ENCODE measurements at places on chromosomes 7 and 10.

- H3K27me3 ChIP-seq = peaks cover 7% of the 10 kb centered on the region
- DNase-seq = peak; percentile 12
- H3K4me1 ChIP-seq = peaks cover 6% of the 10 kb centered on the region
- no peaks in the 10 kb centered on the region for H3K36me3 ChIP-seq
- no peak overlapping the region for H3K27ac ChIP-seq
- no peak overlapping the region for H3K4me3 ChIP-seq
Measured at GRCh38 chr7:55307123-55307916, 57.8 kb upstream of the LANCL2 start.

DNA sequence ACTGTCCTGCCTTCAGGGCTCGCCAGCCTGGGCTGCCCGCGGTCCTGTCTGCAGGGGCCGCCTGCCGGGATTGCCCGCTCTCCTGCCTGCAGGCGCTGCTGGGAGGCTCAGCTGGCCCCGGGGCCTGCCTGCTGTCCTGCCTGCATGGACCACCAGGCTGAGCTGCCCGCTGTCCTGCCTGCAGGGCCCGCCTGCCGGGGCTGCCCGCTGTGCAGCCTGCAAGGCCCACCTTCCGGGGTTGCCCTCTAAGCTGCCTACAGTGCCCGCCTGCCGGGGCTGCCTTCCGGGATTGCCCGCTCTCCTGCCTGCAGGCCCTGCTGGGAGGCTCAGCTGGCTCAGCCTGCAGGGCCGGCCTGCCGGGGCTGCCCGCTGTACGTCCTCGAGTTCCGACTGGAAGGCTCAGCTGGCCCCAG, 164.4 kb downstream of the GLRX3 start:
- H3K36me3 ChIP-seq = no peaks in the 10 kb centered on the region
- no peak overlapping the region for H3K27ac ChIP-seq
- DNase-seq = no peak
- 0 out of 2 replicates have a peak overlapping the region, but pooled peaks have one; percentile 18 for H3K4me3 ChIP-seq
- no peaks in the 10 kb centered on the region for H3K4me1 ChIP-seq
- no peaks in the 10 kb centered on the region for H3K27me3 ChIP-seq

DNA sequence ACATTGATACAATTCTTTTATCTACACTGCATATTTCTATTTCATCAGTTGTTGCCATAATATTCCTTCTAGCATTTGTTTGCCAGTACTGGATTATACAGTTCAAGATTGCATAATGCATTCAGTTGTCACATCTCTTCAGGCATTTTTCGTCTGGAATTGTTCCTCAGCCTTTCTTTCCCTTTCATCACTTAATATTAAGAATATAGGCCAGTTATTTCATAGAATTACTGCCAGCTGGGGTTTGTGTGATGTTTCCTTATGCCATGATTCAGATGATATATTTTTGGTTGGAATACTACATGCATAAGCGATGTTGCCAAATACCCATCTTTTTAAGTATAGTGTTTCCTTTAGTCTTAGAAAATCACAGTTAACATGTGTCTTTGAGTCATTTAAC, 20.8 kb downstream of the KIFBP start:
- 0 out of 2 replicates have a peak, but pooled peaks cover 2% of the 10 kb centered on the region for H3K4me1 ChIP-seq
- DNase-seq = peak; percentile 72
- no peak overlapping the region for H3K27ac ChIP-seq
- H3K36me3 ChIP-seq = peaks cover 29% of the 10 kb centered on the region

DNA sequence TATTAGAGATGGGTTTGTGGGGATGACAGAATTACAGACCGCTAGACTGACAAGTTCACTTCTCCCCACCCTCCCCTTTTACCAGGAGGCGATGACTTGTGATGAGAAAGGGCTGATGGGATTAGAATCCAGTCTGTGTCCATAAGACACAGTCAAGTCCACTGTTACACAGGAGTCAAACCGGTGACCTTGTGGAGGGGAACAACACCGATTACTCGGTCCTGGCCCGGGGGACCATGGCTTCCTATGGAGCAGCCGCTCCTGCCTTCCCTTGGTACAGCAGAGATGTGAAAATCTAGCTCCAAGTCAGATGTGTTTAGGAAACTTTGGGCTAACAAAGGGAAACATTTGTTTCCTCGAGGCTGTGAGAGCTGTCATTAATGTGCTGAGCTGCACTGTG, 105.5 kb downstream of the ACTR3B start:
- H3K4me3 ChIP-seq = no peak overlapping the region
- H3K36me3 ChIP-seq = no peaks in the 10 kb centered on the region
- no peak overlapping the region for H3K27ac ChIP-seq
- H3K27me3 ChIP-seq = no peaks in the 10 kb centered on the region
- DNase-seq = no peak

GRCh38 chr7:55296070-55296469, 69.1 kb upstream of the LANCL2 start:
- no peak overlapping the region for H3K27ac ChIP-seq
- H3K4me3 ChIP-seq = no peak overlapping the region
- no peaks in the 10 kb centered on the region for H3K36me3 ChIP-seq
- H3K4me1 ChIP-seq = no peaks in the 10 kb centered on the region
- peaks cover 25% of the 10 kb centered on the region for H3K27me3 ChIP-seq

DNA sequence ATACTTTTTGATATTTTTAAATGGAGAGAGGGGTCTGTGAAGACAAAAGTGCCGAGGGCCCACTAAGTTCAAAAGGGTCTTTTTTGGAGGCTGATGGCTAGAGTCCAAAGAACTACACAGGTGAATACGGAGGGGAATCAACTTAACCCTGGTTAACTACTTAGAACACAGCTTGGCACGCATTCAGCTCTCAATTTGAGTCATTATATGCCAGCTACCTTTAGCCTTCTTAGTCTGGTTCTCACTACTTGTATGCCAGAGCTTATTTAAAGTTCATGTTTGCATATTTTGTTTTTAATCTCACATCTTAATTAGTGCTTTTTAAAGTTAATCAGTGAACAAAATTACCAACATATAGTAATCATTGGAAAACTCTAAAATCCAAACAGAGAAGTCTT, 80.8 kb downstream of the VWDE start:
- H3K4me1 ChIP-seq = no peaks in the 10 kb centered on the region
- no peak overlapping the region for H3K4me3 ChIP-seq
- no peaks in the 10 kb centered on the region for H3K27me3 ChIP-seq
- no peak for DNase-seq
- no peaks in the 10 kb centered on the region for H3K36me3 ChIP-seq

DNA sequence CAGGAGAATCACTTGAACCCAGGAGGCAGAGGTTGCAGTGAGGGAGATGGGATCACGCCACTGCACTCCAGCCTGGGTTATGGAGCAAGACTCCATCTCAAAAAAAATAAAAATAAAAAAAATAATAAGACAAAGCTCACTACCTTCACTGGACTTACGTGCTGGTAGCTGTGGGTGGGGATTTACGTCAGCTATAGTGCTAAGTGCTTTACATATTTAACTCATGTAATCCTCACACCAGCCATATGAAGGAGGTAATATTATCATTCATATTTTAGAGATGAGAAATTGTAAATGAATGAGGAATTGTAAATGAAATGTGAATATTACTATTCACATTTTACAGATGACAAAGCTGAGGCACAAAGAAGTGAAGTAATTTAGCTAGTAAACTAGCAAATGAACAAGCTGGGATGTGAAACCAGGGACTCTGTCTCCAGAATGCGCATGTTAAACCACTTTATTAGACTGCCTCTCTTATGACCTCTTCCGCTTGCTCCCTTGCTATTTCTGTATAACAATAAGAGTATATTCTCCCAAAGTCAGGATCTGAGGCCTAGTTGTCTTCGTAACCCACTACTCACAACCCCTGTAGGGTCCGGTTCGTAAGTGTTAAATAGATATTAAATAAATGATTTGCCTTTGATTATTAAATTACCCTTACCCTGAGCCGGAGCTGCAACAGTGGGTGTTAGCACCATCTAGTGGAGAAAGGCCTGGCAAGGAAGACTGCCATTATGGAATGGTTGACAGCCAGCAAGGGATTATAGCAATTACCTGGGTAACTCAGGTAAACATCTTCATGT, 70.2 kb downstream of the HTR7 start:
- no peak overlapping the region for H3K4me3 ChIP-seq
- no peak overlapping the region for H3K27ac ChIP-seq
- peaks cover 4% of the 10 kb centered on the region for H3K27me3 ChIP-seq
- no peaks in the 10 kb centered on the region for H3K36me3 ChIP-seq

DNA sequence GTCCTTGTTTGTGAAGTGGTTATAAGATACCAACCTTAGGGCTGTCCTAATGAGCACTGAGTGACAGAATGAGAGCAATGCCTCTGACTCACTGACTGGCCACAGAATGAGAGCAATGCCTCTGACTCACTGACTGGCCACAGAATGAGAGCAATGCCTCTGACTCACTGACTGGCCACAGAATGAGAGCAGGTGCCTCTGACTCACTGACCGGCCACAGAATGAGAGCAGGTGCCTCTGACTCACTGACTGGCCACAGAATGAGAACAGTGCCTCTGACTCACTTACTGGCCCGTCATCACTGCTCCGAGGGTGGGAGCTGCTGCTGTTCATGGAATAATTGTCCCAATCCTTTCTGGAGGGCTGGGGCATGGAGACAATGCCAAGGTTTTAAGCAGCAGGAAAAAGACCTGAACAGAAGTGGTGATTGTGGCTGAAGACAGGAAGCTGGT, 265.2 kb upstream of the PPP2R2D start:
- no peaks in the 10 kb centered on the region for H3K36me3 ChIP-seq
- H3K27ac ChIP-seq = no peak overlapping the region
- no peaks in the 10 kb centered on the region for H3K27me3 ChIP-seq
- no peak for DNase-seq

- DNase-seq = no peak
- no peaks in the 10 kb centered on the region for H3K36me3 ChIP-seq
- H3K4me1 ChIP-seq = peaks cover 3% of the 10 kb centered on the region
- H3K27me3 ChIP-seq = no peaks in the 10 kb centered on the region
Measured at GRCh38 chr10:78299851-78300468, 266.3 kb downstream of the RPS24 start.

DNA sequence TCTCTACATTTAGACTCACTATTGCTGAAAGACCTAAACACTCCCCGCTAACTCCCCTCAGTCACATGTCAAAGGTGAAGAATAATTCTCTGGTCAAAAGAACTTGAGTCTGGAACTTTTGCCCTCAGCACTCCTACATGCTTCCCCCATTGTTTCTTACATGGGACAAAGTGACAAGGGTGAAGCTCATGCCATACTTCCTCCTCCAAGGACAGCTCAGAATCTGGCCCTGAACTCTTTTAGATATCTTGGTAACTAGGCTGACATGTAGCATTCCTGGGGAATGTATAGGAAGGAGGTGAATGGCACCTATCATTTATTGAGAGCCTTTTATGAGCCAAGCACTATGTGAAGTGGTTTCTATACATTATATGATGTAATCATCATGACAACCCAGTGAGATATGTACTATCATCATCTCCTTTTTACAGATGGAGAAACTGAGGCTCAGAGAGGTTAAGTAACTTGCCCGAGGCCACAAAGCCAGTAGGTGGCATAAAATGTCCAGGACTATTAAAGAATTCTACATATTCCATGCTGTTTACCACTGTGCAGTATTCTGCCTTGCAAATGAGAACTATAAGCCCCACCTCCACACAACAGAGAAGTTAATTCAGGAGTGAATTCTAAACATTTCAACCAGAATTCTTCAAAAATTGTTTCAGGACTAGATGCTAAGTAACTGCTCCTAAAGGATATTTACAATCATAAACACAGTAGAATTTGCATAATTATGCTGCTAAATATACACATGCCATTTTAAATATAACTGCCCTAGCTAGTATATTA, 246.6 kb downstream of the ARHGAP21 start:
- peaks cover 20% of the 10 kb centered on the region for H3K36me3 ChIP-seq
- no peak overlapping the region for H3K27ac ChIP-seq
- no peaks in the 10 kb centered on the region for H3K27me3 ChIP-seq
- H3K4me1 ChIP-seq = no peaks in the 10 kb centered on the region

GRCh38 chr10:30116041-30116491, 56.7 kb upstream of the JCAD start:
- H3K4me3 ChIP-seq = no peak overlapping the region
- H3K4me1 ChIP-seq = no peaks in the 10 kb centered on the region
- no peak for DNase-seq
- H3K27ac ChIP-seq = no peak overlapping the region
- no peaks in the 10 kb centered on the region for H3K36me3 ChIP-seq

DNA sequence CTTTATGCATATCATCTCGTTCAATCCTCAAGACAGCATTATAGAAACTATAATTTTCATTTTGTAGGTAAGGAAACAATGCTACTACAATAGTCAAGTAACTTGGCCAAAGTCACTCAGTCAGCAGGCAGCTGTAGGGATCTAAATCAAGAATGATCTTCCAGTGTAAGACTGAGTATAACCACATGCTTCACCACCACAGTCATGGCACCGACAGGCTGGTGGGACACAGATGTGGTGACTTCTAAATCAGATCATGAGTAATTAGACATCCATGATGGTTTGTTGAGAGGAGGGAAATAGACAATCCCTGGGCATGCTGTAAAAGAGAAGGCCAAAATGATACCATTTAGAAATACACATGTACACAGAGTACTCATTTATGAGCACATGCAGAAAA, 84.1 kb upstream of the ASAH2 start:
- no peak for DNase-seq
- H3K4me3 ChIP-seq = no peak overlapping the region
- H3K36me3 ChIP-seq = peaks cover 2% of the 10 kb centered on the region
- no peaks in the 10 kb centered on the region for H3K27me3 ChIP-seq

GRCh38 chr7:133863362-133864061, 263.6 kb upstream of the LRGUK start:
- no peaks in the 10 kb centered on the region for H3K36me3 ChIP-seq
- no peaks in the 10 kb centered on the region for H3K4me1 ChIP-seq
- no peak overlapping the region for H3K4me3 ChIP-seq
- DNase-seq = no peak
- H3K27ac ChIP-seq = no peak overlapping the region

- no peaks in the 10 kb centered on the region for H3K36me3 ChIP-seq
- no peak overlapping the region for H3K4me3 ChIP-seq
- DNase-seq = no peak
- H3K27ac ChIP-seq = no peak overlapping the region
- H3K4me1 ChIP-seq = peaks cover 2% of the 10 kb centered on the region
Measured at GRCh38 chr7:124130-124949, 68.0 kb upstream of the FAM20C start.

- H3K4me1 ChIP-seq = peaks cover 7% of the 10 kb centered on the region
- no peak overlapping the region for H3K27ac ChIP-seq
- H3K27me3 ChIP-seq = no peaks in the 10 kb centered on the region
- no peaks in the 10 kb centered on the region for H3K36me3 ChIP-seq
- H3K4me3 ChIP-seq = no peak overlapping the region
- DNase-seq = peak; percentile 63
Measured at GRCh38 chr10:50322077-50322476, 70.8 kb upstream of the ASAH2 start.

GRCh38 chr7:24851786-24852185, 94.5 kb upstream of the GSDME start:
- no peak overlapping the region for H3K27ac ChIP-seq
- peak; percentile 79 for DNase-seq
- peaks cover 11% of the 10 kb centered on the region for H3K4me1 ChIP-seq
- H3K27me3 ChIP-seq = no peaks in the 10 kb centered on the region

DNA sequence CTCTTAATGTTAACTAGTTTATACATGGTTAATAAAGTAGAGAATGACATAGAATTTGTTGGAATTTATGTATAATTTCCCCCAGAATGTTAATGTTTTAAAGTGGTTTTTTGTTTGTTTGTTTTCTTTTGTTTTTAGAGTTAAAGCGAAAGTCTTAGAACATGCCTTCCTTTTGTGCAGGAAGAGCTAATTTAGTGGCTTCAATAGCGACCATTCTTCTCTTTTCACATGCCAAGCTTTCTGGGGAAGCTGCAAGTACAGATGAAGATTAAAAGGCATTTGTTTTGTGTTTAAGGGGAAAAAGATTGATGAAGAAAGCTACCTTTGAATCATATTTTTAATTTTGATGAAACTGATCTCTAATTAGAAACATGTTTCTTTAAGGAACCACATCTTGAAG, 256.3 kb upstream of the CSTF2T start:
- no peak overlapping the region for H3K4me3 ChIP-seq
- no peaks in the 10 kb centered on the region for H3K27me3 ChIP-seq
- no peaks in the 10 kb centered on the region for H3K36me3 ChIP-seq
- peaks cover 1% of the 10 kb centered on the region for H3K4me1 ChIP-seq
- DNase-seq = no peak
- H3K27ac ChIP-seq = no peak overlapping the region
